ENCODE measurements at places on chromosomes 5 and 9. TPM values are rescaled to one million over a fixed set of nuclear protein-coding genes. Genes with fewer than 3 reads are reported as not detected.

Gene ANKRD34B
- polyA plus RNA-seq, result 0.30 TPM

Gene ADAMTS16
- polyA plus RNA-seq, result 64.6 TPM

Gene OR1J1
- polyA plus RNA-seq, result not detected

Gene MYORG
- 8.9 TPM for polyA plus RNA-seq

Gene CCDC171
- polyA plus RNA-seq, result 5.1 TPM

Gene CDKN2B
- polyA plus RNA-seq, result 0.30 TPM

Gene GARIN3
- polyA plus RNA-seq, result not detected

Gene LRRC19
- polyA plus RNA-seq, result 16.4 TPM

Gene LVRN
- 0.96 TPM for polyA plus RNA-seq

Gene SLC6A7
- 0.11 TPM for polyA plus RNA-seq

Gene GABBR2
- 5.0 TPM for polyA plus RNA-seq

Gene DMRT2
- 2.0 TPM for polyA plus RNA-seq

Gene WDR38
- polyA plus RNA-seq, result 0.30 TPM

Gene ACSL6
- 2.1 TPM for polyA plus RNA-seq

Gene FCHO2
- polyA plus RNA-seq, result 25.3 TPM

Gene CCT5
- polyA plus RNA-seq, result 298 TPM

Gene CAMK4
- polyA plus RNA-seq, result 4.1 TPM

Gene TEX48
- polyA plus RNA-seq, result not detected

Gene NDST1
- 65.6 TPM for polyA plus RNA-seq

Gene CDKN2A
- polyA plus RNA-seq, result not detected

Gene GRXCR2
- not detected for polyA plus RNA-seq

Gene FIBCD1
- 0.54 TPM for polyA plus RNA-seq

Gene NUTM2F
- polyA plus RNA-seq, result not detected

Gene FOXD4
- polyA plus RNA-seq, result 0.24 TPM

Gene PCDHB13
- polyA plus RNA-seq, result 6.9 TPM

Gene NUP214
- 49.3 TPM for polyA plus RNA-seq

Gene ERCC8
- polyA plus RNA-seq, result 26.5 TPM

Gene PCSK5
- polyA plus RNA-seq, result 17.3 TPM

Gene CDH12
- polyA plus RNA-seq, result 8.0 TPM

Gene KIAA0825
- 4.1 TPM for polyA plus RNA-seq

Gene PRDM9
- not detected for polyA plus RNA-seq

Gene TLR4
- 9.0 TPM for polyA plus RNA-seq

Gene NUDCD2
- polyA plus RNA-seq, result 49.9 TPM

Gene CD72
- 2.4 TPM for polyA plus RNA-seq

Gene NIM1K
- polyA plus RNA-seq, result 0.58 TPM

Gene FAM120A
- 75.7 TPM for polyA plus RNA-seq

Gene ELAVL2
- polyA plus RNA-seq, result 3.7 TPM

Gene BAAT
- polyA plus RNA-seq, result 0.36 TPM

Gene NTRK2
- polyA plus RNA-seq, result 95.7 TPM

Gene DBH
- 1.6 TPM for polyA plus RNA-seq

Gene HACD4
- 3.3 TPM for polyA plus RNA-seq

Gene PCDHGB1
- 2.2 TPM for polyA plus RNA-seq

Gene PDE4D
- 21.4 TPM for polyA plus RNA-seq

Measured in renal cortex interstitium (tissue), 15 donors.